CD4-positive, alpha-beta T cell treated with Interleukin-12 subunit alpha and Interleukin-12 subunit beta, for 1 hour (primary cell): ENCODE measurements at places on chromosomes 16 and 17.

GRCh38 chr17:17752821-17753321 lies 71.6 kb downstream of the RAI1 start:
- no peak for DNase-seq

DNA sequence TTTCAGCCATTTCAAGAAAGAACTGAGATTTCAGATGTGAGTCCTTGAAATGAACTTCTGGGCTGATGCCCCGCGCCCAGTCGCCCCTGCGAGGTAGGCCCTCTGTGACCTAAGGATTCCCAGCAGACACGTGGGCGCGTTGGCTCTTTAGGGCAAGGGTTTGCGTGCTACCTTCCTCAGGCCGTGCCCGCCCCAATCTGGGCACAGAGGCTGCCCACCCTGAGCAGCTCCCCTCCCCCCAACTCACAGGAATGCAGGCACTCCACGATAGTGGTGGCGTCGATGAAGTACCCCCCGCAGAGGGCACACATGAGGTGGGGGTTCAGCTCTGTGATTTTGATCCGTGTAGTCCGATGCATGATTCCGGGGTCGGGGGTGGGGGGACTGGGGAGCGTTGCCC lies 8.1 kb downstream of the PCGF2 start:
- DNase-seq: no peak

GRCh38 chr17:82599674-82600661 lies 48.3 kb downstream of the WDR45B start:
- DNase-seq: no peak

DNA sequence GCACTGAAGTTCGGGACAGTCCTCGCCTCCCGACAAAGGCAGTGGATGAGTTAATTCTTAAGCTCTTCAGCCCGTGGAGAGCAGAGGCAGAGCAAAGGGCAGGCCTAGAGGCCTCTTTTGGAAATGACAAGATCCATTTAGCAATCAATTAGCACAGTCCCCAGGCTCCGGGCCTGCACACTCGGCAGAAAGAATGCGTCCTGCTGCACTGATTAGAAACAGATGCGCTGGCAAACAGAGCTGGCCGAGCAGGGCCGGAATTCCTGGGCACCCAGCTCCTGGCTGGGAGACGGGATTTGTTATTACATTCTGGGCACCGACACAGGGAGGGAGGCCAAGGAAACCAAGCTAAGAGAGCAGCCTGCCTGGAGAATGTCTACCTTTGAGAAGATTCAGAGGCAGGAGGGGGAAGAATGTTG lies 162.9 kb downstream of the COPRS start:
- DNase-seq: no peak

GRCh38 chr16:84839054-84839453 lies 19.3 kb downstream of the CRISPLD2 start:
- no peak for DNase-seq

- no peak for DNase-seq
Measured at GRCh38 chr16:86905302-86905701, 327.0 kb downstream of the FOXL1 start.

GRCh38 chr16:18800775-18801144 lies 589 bp downstream of the ARL6IP1 start:
- no peak for DNase-seq

GRCh38 chr17:35555691-35556090 lies 4.9 kb downstream of the SLFN14 start:
- DNase-seq: no peak

DNA sequence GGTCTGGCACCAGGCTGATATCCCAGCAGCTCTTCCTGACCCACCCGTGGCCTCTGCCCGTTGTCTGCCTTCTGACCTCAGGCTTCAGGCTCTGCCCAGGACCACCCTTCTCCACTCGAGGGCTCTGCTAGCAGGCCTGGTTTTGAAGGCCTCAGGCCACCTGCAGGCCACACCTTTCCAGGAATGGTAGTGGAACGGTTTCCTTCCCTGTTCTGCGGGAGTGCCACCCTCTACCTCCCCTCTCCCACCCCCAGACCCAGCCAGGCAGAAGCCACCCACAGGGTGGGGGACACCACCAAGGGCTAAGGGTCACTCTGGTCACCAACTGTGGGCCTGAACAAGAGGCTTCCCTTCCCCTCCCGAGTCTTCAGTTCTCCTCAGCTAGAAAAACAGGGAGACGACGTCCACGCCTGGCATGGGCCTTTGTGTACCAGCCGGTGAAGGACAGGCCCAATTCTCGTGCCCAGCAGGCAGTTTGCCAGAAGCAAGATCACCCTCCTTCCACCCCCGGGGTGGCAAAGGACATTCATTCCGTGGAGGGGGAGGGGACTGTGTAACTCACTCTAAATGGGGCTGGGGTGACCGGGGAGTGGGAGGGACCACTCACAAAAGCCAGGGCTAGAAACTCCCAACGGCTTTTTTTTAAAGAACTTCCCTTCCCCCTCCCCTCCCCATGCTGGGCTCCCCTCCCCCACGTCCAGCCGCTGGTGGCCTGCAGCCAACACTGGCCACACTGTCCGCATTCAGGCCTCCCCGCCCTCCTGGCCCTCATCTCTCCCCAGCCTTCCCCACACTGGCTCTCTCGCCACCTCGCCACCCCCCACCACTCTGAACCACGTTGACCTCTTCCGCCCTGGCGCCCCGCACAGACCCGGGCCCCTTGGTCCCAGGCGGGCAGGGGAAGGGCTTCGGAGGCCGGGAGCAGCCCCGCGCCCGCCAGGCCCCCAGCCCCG lies 7.7 kb downstream of the CBX4 start:
- no peak for DNase-seq

- no peak for DNase-seq
Measured at GRCh38 chr17:55332296-55333041, 67.7 kb downstream of the HLF start.

DNA sequence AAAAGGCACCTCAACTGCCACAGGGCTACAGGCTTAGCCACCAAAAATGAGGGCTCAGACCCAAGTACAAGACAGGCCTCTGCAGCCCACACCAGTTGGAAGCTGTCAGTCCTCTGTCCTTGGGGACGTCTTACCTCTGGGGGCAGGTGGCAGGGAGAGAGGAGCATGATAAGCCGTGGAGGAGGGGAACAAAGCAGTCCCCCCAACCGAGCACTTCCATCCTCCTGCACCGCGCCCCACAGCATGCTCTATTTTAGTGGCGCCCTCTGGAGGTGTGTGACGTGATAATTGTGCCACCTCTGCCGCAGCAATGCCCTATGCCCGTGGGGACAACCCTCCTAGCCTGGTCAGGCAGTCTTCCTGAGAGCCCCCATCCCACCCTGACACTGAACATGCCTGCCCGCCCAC lies 13.6 kb downstream of the G6PC3 start:
- no peak for DNase-seq

GRCh38 chr16:49856672-49857330 lies 889 bp upstream of the ZNF423 start:
- peak; percentile 3 for DNase-seq

GRCh38 chr17:44384281-44384822 lies 5.1 kb downstream of the ITGA2B start:
- DNase-seq: no peak

GRCh38 chr16:78310990-78311561 lies 211.6 kb downstream of the WWOX start:
- no peak for DNase-seq

GRCh38 chr17:41318231-41318630 lies 2.7 kb upstream of the KRTAP17-1 start:
- DNase-seq: no peak

DNA sequence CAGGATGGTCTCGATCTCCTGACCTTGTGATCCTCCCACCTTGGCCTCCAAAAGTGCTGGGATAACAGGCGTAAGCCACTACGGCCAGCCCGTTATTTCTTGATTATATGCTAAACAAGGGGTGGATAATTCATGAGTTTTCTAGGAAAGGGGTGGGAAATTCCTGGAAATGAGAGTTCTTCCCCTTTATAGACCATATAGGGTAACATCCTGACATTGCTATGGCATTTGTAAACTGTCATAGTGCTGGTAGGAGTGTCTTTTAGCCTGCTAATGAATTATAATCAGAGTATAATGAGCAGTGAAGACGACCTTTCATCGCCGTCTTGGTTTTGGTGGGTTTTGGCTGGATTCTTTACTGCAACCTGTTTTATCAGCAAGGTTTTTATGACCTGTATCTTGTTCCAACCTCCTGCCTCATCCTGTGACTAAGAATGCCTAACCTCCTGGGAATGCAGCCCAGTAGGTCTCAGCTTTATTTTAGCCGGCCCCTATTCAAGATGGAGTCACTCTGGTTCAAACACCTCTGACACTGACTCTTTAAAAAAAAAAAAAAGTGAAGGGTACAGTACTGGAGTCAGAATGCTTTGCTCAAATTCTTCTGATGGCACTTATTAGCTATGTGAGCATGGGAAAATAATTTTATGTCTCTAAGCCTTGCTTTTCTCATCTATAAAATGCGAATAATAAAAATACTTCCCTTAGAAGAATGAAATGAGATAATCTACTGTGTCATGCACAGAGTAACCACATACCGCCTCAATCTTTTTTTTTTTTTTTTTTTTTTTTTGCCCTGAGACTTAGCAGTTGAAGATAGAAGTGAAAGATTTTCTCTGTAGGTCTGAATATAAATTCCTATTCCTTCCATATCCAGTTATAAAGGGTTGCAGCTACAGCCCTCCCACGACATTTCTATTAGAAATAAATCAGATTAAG lies 5.1 kb upstream of the CALCOCO2 start:
- DNase-seq: no peak

DNA sequence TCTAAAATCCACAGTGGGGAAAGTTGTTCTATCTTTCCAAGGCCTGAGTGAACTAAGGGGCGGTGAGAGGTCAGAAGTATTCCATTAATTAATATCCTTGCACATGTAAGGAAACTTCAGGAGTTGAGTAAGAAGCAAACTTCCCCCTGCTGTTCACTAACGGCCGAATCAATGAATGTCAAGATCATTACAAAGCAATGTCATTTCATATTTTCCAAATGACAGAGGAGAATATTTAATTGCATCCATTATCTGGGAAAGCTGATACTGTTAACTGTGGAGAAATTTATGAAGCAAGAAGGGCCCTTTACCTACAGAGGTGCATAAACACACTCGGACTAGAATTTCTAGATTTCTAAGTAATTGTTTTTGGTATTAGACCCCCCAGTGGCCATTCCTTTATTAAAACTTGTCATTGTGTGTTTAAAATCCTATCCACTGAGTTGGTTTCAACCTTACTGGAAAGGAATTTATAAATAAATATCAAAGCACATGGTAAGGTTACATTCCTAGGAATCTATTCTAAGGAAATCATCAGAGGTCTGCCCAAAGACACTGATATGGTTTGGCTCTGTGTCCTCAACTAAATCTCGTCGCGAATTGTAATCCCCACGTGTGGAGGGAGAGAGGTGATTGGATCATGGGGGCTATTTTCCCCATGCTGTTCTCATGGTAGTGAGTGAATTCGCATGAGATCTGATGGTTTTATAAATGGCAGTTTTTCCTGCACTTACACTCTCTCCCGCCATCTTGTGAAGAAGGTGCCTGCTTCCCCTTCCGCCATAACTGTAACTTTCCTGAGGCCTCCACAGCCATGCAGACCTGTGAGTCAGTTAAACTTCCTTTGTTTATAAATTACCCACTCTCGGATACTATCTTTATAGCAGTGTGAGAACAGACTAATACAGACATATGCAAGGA lies 20.4 kb upstream of the SMURF2 start:
- no peak for DNase-seq

GRCh38 chr16:66293207-66293735 lies 73.2 kb upstream of the CDH5 start:
- no peak for DNase-seq

GRCh38 chr17:30586818-30587595 lies 109.8 kb downstream of the GOSR1 start:
- DNase-seq: no peak

DNA sequence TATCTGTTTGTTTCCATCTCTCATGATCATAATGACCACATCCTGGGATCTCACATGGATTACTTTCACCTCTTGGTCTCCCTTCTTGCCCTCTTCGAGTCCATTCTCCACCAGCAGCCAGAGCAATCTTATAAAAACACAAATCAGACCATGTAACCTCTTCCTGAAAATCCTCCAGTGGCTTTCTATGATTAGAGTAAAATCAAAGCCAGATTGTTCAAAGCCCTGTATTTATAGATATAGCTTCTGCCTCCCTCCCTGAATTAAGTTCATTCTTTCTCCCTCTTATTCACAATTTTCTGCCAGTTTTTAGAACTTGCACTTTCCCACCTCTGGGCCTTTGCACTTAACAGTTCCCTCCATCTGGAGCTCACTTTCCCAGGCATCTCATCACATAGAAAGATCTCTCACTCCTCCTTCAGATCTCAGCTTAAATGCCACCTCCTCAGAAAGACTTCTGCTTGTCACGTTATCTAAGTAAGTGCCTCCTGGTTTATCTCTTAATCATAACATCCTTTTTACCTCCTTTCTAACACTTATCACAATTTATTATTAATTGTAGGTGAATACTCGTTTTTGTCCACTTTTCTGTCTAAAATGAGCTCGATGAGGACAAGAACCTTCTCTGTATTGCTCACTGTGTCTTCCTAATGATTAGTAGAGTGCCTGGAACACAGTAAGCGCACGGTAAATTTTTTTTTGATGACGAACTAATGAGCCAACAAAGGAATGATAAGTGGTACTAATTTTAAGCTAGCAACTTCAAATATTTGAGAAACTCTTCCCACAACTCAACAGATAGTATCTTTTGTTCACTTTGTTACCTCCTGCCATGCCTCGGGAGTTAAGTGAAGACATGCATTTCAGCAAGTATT lies 80.5 kb downstream of the CYB561 start:
- no peak for DNase-seq

DNA sequence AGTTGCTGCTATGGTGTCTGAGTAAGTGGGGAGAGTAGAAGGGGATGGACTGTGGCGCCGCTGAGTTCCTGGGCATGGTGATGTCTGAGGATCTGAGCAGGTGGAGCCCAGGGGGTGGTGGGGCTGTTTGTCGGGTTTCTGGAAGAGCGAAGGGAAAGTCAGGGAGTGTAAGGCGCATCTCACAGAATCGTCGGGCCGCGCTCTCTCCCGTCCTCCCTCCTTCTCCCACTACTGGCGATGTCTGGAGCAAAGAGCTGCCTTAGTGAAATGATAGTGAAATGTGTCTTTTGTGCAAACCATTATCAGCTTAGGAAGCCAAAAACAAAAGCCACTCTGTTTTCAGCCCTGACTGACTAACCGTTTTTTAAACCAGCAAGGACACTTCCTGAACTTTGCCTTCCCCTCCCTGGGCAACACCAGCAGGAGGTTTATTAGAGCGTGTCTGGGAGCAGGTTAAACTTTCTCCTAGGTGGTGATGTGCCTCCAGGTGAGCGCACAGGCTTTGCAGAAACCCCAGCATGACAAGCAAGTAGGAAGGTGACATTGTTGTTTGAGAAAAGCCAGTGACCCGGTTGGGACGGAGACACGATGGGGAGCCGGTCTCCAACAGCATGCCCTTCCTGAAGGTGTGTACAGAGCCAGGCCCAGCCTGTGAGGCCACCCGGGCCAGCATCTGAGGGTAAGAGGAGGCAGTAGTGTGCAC lies 49.1 kb downstream of the RAB11FIP3 start:
- no peak for DNase-seq

- peak; percentile 16 for DNase-seq
Measured at GRCh38 chr17:45155029-45155428, 6.6 kb upstream of the HEXIM2 start.

- DNase-seq: no peak
Measured at GRCh38 chr17:34252444-34253138, 2.5 kb upstream of the CCL2 start.
